ENCODE measurements at places on chromosomes 12 and 14.

DNA sequence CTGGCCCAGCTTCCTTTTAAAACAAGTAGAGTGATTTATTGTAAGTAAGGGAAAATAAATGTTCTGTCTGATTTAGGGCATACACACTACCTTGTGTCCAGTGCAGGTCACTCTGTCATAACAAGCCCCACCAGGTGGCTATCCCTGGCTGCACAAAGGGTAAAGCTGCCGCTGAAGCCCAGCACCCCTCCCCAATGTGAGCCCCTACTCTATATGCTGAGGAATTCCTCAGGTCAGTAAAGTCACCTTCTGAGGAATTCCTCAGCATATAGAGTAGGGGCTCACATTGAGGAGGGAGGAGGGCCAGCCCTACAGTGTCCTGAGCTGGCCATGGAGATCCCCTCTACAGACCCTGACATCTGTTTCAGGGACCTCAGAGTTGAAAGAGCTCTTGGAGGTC, 67.2 kb downstream of the TBC1D30 start:
- DNase-seq = no peak

GRCh38 chr12:115611477-115611876, 666.0 kb downstream of the MED13L start:
- DNase-seq = no peak

GRCh38 chr12:112179916-112180315, 54.6 kb downstream of the TRAFD1 start:
- DNase-seq = no peak

DNA sequence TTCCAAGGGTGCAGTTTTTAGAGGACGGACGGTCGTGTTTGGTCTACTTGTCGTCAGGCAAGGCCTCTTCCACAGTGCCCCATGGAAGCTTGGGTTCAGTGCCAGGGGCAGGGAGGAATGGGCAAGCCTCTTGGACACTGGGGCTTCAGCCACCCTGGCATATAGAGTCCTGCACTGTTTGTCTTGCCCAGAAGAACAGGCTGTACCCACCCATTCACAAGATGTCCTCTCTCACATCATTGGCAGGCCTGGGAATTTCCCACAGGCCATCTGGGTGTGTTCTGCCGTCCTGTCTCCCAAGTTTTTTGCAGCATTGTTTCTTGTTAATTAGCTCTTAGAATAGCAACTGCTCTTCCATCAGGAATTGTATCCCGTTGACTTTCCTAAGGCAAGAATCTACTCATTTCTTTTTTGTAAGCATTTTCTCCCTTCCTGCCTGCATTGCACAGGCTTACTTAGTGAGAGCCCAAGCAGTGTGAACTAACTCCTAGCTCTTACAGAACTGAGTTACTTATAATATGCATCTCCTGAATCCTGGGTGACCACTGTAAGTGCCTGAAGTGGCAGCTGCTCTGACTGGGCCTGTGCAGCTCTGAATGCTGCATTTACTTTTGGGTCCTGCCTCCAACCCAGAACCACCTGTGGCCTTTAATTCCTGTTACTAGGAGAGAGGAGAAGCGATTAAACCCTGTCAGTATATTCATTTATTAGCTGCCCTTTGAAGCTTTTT, 149.4 kb upstream of the HIF1A start:
- DNase-seq = no peak

GRCh38 chr14:65826946-65827345, 414.4 kb downstream of the FUT8 start:
- no peak for DNase-seq

GRCh38 chr14:51786227-51786626, 74.2 kb upstream of the GNG2 start:
- DNase-seq = no peak

- no peak for DNase-seq
These were observed 263.9 kb downstream of the LRIG3 start for GRCh38 chr12:58656254-58657009.

DNA sequence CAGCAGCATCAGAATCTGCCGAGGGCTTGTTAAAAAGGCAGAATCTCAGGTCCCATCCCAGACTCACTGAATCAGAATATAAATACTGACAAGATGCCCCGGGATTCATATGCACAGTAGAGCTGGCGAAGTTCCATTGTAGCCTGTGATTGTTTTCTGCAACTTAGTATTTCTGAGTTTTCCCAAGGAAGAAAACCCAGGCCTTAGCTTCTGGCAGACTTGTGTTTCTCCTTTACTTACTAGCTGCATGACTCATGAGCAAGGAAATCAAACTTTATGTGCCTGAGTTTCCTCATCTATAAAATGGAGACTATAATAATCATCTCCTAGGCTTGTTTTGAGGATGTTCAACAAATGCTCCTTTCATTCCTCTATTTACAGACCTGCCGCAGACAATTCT, 278.5 kb upstream of the PLEKHG7 start:
- DNase-seq = no peak

- no peak for DNase-seq
These were observed 425.2 kb upstream of the MIS18BP1 start for GRCh38 chr14:45678163-45678562.

DNA sequence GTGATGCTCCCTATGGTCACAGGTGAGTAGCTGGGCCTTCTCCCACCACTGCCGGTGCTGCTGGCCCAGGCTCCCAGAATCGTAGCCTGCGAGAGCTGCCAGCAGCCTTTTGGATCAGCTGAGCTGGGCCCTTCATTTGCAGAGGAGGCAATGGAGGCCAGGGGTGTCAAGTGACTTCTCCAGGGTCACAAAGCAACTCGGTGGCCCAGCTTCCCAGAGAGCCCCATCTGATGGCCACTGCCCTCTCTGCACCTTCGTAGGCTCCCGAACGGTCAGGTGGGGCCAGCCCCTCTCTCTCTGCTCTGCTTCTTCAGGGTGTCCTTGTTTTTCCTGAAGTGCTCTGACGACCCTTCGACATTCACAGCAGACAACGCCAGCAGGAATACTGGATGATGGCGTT, 4.6 kb downstream of the KRT80 start:
- DNase-seq = no peak

GRCh38 chr12:53258541-53259539, 9.3 kb upstream of the ESPL1 start:
- no peak for DNase-seq

DNA sequence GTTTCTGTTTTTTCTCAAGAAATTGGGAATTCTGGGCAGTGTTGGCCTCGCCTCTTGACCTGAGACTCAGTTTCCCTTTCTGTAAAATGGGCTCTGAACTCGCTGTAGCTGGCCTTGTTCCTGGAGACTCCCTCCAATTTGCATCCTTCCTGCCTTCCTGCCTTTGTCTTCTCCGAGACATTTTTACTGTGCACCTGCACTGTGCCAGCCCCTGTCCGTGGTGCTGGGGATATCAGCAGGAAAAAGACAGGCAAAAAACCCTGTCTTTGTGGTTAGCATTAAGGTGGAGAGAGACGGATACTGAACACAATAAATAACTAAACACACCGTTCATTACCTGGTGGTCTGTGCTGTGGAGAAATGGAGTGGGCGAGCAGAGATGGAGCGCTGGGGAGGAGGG, 129.8 kb downstream of the AACS start:
- no peak for DNase-seq

GRCh38 chr12:77500089-77500488, 330.6 kb upstream of the NAV3 start:
- DNase-seq = no peak

GRCh38 chr12:64587447-64587846, 22.8 kb upstream of the RASSF3 start:
- no peak for DNase-seq

DNA sequence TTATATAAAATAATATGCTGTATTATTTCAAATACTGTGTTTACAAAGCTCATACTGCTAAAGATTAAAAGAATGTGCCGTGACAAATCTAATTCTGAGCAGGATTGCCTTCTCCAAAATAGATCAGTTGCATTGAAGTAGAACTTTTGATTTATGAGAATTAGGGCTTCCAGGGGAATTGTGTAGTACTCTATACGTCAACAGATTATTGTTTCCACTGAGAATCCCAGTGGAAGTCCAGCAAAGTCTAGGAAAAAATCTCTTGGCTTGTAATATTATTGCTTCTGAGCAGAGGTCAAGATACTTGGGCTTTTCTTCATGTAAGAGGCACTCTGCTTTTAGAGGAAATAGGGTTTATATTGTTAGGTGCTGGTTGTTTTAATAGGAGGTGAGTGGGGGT, 133.9 kb downstream of the TRHDE start:
- DNase-seq = no peak

GRCh38 chr12:33602515-33602914, 162.9 kb upstream of the SYT10 start:
- DNase-seq = no peak

GRCh38 chr12:24931666-24932405, 17.1 kb downstream of the BCAT1 start:
- DNase-seq = no peak

DNA sequence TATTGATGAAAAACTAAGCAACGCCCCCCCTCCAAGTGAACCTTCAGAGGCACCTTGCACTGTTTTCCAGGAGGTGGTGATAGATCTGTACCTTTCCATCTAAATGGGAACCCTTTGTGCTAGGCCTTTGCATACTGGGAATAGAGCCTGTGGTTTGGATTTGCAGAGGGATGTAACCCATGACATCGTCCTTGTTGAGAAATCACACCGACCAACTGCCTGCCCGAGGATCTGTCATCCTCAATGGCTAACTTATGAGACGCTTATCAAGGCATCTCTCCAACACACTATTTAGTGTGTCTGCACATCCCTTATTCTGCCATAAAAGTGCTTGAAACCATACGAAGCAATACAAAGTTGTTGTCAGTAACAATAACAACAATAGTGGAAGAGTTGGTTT, 22.9 kb downstream of the NTN4 start:
- no peak for DNase-seq

GRCh38 chr12:21851151-21851550, 76.6 kb upstream of the KCNJ8 start:
- no peak for DNase-seq

DNA sequence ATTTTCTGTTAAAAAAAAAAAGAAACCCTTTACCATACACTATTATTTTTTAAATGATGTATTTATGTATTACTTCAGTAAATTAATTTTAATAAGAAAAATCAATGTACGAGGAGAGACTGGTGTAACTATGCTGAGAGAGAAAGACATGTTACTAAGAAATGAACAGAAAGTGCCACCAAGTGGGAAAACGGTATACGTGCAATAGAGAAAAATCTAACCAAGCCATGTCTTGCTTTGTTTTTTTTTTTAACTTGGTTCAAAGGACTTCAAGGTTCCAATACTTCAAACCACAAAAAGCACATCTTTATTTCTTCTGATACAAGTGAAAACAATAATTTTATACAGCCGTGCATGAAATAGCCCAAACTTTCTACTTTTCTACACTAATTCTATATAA, 22.9 kb downstream of the NDUFA12 start:
- DNase-seq = no peak

DNA sequence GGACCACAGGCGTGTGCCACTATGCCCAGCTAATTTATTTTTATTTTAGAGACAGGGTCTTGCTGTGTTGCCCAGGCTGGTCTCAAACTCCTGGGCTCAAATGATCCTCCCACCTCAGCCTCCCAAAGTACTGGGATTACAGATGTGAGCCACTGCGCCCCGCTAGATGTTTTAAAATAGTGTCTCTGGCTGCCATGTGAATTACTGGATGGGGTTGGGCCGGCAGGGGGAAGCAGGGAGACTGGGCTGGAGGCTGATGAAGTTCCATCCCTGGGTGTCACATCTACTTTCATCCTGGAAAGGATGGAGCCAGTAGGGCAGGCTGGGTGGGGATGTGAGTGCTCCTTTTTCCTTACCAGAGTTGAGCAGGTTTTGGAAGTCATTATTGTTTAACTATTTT, 46.1 kb downstream of the DNAH10 start:
- no peak for DNase-seq

DNA sequence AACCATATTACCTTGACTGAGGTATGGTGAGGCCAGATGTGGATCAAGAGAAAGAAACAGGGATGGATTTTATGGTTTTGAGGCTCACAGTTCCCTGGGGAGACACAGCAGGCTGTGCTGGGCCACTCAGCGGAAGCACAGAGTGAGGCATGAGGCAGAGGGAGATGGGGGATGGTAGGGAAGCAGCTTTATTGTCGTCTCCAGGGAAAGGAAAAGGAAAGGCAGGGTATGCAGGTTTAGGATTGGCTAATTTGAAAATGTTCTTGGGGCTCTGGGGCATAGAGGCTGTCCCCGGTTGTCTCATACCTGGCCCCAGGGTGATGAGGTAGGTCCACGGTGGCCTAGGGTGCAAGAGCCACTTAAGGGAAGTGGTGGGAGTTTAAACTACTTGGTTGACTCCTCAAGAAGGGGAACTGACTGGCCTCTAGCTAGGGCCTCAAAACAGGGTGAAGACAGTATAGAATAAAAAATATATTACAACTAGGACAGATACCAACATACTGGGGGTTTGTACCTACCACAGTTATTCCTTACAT, 322.8 kb downstream of the RGS6 start:
- no peak for DNase-seq

- no peak for DNase-seq
These were observed 2.0 kb upstream of the KRT4 start for GRCh38 chr12:52815676-52816588.

DNA sequence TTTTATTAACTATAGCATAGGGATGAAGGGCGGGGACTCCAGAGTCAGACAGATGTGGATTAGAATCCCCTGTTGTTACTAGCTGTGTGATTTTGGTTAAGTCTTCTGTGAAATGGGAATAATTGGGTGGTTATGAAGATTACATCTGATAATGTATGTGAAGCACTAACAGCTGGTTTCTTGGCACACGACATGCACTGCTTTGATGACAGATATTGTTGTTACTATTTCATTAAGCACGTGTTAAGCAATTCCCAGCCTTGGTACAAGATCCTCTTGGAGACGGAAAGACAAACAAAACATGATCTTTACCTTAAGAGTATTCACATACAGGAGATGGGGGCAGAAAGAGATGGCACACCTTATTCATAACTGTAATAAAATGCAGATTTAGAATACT, 7.9 kb downstream of the PPFIBP1 start:
- no peak for DNase-seq

DNA sequence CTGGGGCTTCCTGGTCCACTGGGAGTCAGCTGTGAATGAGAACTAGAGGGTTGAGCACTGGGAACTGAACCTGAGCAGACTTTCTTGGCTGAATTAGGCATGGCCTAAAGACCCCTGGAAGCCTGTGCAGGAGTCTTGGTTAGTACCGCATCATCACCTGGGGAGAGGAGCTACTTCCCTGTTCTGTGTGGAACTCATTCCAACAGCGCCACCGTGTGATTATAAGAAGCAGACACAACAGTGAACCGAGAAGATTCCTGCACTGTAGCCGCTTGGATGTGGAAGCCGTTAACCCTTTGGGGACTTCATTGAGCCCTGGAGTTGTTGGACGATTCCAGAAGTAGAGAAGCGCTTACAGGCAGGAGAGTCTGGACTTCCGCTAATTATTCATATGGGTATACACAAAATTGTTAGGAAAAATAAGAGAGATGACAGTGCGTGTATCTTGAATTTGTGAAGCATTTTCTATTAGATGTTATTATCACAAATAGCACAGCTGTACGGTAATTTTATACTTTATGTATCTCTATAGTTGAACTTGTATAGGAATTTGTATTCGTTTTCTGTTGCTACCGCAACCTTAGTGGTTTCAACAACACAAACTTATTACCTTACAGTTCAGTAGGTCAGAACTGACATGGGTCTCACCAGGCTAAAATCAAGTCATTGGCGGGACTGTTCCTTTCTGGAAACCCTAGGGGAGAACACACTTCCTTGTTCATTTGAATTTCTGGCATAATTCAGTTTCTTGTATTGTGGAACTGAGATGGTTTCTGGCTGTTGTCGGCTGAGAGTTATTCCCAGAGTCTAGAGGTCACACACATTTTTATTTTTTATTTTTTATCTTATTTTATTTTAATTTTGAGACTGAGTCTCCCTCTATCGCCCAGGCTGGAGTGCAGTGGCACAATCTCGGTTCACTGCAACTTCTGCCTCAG, 100.7 kb downstream of the C2CD5 start:
- peak; percentile 81 for DNase-seq

- no peak for DNase-seq
These were observed 161.9 kb downstream of the CAPZA3 start for GRCh38 chr12:18899678-18900317.
